ENCODE measurements at places on chromosomes 2 and 18.
A peak's percentile ranks its signal among the peaks of the same experiment; 100 is the strongest.

DNA sequence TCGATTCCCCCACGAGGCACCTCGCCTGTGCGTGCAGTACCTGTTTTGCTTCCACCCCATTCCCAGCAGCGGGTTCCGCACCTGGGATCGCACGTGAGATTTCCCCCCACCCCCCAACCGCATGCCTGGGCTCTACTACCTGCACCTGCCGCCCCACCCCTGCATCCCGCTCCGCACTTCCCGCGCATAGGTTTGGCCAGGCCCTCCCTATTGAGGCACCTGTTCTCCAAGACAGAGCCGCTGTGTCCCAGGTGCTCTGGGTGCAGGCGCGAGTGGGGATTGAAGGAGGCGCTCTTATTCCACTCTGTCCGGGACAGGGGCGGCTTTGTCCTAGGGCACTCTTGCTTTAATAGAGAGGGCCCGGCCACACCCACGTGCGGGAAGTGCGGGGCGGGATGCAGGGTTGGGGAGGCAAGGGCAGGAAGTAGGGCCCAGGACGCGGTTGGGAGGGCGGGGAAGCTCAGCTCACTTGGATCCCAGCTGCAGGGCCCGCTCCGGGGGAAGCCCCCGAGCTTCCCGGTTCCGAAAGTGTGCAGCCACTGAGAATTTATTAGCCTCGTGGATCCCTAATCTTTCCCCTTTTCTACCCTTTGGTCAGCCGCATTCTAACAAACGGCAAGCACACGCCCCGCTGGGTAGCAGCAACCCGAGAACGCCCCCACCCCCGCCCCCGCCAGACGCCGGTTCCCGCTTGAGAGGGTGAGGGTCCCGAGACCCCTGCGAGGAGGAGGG lies 670 bp upstream of the MOCOS start:
- peak; percentile 11 for DNase-seq

DNA sequence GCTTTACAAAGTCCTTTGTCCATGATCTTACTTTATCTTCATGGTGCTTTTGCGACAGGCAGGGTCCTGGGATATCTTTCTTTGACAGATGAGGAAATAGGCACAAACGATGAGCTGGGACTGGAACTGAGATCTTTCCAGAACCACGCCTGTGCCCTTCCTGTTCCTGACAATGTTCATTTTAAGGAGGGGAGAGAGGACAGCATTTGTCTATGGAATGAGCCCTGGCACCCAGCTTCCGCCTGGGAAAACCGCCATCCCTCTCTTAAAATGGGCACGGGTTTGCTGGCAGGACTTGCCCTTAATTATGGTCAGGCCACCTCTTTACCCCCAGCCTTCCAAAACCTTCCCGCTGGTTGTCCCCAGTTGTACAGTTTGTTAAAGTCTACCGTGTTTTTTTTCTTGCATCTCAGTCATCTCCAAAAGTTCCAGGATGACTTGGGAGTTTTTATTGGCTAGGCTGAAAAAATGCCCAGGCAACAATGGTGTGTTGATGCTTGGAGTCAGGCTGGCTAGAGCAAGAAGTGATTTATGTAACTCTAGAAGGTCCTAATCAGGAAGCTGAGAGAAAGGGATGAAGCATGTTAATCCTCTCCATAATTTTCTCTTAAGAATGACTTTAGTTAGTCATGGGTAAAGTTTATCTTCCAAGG lies 264.9 kb upstream of the EPAS1 start:
- DNase-seq: no peak

DNA sequence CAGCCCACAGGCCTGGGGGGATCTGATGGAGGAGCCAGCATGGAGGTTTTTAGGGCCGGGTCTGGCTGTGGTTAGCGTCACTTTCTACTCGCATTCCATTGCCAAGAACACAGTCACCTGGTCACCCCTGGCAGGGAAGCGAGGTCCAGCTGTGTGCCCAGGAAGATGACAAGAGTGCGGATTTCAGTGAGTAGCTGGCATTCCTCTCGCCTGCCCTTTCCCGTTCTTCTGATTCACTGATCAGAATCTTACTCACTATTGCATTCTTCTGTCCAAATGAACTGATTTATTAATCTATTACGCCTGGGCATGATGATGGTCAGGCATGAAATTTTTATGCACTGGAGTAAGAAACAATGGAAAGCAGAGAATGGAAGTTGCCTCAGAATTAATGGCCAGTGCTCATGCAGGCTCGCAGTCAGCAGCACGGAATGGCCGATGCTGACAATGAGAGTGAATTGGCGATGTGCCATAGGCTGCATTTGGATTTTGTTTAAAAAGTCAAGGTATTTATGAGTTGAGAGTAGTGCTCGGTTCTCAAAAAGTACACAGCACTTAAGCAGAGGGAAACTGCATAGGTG lies 76.4 kb upstream of the MGAT5 start:
- no peak for DNase-seq

DNA sequence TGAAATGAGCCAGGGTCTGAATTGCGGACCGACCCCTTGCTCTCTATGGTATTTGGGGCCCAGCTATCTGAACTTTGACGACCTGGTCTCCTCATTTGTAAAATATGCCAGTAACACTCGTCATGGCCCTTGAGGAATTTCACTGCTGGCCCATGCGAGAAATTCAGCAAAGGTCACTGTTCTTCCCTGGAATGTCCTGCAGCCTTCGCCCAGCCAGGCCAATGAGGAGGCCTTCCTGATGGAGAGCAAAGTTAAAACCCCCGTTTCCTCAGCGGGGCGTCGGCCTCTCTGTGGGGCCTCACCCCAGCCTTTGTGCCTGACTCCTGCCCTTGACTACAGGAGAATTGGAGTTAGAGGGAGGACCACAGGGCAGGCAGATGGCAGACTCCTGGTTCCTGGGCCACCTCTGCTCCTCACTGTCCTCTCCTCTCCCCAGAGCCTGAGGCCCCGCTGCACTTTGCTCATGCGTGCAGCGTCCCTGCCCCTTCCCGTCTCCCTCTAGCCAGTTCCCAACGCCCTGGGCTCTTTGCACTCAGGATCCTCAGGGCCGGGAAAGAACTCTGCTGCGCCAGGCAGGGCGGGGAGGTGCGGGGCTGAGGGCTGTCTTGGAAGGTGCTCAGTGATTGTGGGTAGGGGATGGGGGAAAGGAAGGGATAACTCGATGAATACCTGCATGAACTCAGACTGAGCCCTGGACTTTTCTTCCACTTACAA lies 257.0 kb upstream of the RAB6C start:
- no peak for DNase-seq

GRCh38 chr18:26436176-26437051 lies 111.9 kb downstream of the KCTD1 start:
- no peak for DNase-seq

DNA sequence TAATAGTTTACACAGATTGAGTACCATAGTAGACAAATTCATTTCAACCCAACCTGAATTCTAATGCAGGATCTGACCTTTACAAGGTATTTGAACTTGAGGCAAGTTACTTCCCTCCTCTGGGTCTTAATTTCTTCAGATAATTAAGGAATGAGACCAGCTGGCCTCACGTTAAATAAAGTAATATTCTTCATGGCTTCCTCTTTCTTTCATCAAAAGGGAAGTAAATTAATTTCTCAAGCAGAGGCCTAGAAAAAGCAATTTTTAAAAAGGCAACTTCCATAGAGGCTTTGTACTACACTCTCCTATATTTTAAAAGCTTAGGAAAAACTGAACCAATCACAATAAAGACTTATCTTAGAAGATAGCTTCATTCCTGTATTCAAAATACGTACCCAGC lies 109.2 kb downstream of the EXOC6B start:
- DNase-seq: no peak

GRCh38 chr18:10490401-10491165 lies 35.2 kb upstream of the NAPG start:
- DNase-seq: peak; percentile 90

GRCh38 chr2:225600865-225601264 lies 201.4 kb downstream of the NYAP2 start:
- DNase-seq: no peak

GRCh38 chr18:50866765-50867164 lies 12.2 kb upstream of the ME2 start:
- DNase-seq: peak; percentile 17

- DNase-seq: no peak
Measured at GRCh38 chr2:21229302-21229701, 105.5 kb downstream of the TDRD15 start.

DNA sequence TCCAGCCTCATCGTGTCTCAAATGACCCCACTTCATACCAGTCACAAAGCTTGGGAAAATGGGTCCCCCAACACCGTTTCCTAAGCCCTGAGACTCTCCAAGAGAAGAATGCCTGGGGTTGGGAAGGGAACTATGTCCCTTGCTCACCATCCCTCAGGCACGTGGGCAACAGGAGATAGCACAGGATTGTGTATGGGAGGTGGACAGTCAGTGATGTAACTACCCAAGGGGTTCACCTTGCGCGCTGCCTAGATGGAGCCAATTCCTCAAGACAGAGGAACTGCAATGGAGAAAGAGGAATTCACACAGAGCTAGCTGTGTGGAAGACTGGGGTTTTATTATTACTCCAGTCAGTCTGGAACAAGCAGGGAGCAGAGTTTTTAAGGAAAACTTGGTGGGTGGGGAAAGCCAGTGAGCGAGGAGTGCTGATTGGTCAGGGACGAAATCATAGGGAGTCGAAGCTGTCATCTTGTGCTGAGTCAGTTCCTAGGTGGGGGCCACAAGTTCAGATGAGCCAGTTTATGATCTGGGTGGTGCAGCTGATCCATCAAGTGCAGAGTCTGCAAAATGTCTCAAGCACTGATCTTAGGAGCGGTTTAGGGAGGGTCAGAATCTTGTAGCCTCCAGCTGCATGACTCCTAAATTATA lies 13.8 kb upstream of the CXCR1 start:
- DNase-seq: no peak

- no peak for DNase-seq
Measured at GRCh38 chr18:58544616-58545337, 84.1 kb downstream of the ALPK2 start.

Data from B cell (primary cell).